ENCODE measurements at places on chromosomes 3 and 15.

DNA sequence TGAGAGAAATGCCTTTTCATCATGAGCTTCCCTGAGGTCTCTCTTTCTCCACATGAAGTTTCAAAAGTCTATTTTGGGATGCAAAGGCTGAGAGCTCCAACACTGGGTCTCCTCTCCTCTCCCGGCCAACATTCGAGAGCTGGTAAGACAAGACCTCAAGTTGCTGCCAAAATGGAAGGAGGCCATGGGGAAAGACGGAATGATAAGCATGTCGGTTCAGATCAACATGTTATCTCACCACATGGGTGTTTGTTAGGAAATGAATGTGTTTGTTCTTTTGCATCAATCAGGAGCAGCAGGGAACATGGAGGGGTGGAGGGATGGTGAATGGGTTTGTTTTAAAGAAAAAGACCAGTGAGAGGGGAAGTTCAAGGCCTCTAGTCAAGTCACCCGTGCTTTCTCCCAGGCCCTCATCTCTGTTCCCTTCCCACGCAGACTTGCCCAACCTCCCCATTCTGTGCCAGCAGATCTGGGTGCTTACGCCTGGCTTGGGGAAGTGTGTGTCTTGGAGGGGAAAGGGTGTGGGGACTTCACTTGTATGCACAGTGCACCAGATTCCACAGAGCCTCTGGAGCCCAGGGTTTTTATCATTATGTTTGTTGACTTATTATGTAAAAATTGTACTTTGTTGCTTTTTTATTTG is 23.5 kb upstream of the ATP10A start:
- DNase-seq: no peak

GRCh38 chr15:35937380-35937779 is 391.4 kb upstream of the DPH6 start:
- DNase-seq: no peak

DNA sequence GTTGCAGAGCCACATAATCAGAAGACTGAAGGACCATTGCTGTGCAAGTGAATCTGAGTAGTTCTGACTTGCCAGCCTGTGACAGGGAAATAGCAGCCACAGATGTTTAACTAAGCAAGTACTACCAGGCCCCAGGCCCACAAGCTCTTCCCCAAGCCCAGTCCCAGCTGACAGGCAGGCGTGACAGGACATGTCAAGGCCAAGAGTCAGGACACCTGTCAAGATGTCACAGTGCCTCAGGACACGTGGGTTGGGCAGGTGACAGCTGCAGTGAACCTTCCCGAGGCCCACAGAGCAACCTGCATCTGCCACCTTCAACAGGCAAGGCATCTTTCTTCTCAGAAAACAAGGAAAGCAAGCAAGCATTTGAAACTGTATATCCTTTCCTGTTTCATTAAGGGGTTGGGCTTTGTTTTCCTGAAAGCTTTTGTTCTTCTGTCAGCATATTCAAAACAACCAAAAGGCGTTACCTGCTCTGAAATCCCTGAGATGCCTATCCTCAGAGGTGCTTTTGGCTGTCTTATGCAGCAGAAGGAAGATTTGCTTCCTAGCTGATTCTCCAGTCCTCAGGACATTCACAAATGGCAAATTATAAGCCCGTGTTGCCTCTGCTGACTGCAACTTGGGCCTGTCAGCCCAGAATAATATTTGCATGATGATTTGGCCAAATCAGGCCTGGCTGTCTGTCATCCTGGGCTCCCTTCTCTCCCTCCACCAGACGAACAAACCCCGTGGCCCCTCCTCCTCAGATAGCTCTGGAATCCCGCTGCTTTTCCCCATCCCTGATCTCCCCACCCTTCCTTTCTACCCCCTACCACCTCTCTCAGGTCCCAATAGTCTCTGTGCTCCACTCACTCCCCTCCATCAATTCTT is 171.8 kb upstream of the WNT5A start:
- no peak for DNase-seq

DNA sequence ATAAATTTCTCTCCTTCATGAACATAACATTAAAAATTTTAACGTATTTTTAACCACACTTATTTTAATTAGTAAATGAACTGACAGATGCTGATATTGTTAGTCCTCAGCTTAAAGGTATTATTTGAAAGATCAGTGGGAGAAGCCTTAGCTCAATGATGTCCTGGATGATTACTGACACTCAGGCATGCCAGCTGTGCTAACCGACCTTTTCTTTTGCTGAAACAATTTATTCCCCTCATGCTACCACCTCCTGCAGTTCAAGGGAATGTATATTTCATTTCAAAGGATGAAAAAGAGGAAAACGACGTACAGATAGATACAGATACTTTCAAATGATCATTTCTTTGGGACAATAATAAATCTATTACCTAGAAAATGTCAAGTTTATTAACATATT is 620.8 kb downstream of the FGF12 start:
- no peak for DNase-seq

GRCh38 chr3:114290911-114291901 is 2.6 kb upstream of the TIGIT start:
- no peak for DNase-seq

Data from BJ (cell line).